ENCODE measurements at places on chromosomes 4 and X.

DNA sequence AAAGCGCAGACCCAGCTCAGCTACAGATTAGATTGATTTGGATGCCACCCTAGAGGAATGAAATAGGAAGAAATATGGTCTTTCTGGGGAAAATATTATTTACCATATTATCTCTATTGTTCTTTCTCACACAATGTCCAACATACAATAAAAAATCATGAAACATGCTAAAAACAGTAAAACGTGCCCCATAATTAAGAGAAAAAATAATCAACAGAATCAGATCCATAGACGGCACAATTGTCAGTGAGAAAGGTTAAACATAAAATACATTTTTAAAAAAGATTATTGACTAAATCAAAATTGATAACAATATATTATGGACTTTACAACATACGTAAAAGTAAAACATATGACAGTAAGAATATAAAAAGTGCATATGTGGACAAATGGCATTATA, 90.9 kb downstream of the ENPP6 start:
- DNase-seq: no peak

DNA sequence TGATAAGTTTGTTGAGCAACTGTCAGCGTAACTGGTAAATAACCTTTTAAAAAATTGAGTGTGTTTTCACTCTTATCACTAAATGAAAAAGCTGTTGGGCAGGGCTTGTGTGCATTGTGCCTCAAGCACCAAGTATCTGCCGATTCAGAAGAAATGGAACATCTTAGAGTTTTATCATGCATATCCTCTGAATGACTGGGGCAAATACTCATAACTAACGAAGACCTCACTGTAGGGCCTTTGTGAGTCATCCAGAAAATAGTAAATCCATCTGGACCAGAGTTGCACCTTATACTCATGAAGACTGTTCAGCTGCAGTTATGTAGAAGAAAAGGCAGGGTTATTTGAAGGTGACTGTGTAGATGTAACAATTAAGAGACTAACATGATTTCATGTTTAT, 222.1 kb downstream of the CAMK2D start:
- no peak for DNase-seq

GRCh38 chr4:9898596-9899305, 117.3 kb downstream of the DRD5 start:
- DNase-seq: no peak

GRCh38 chrX:72366701-72367454, 61.2 kb upstream of the CITED1 start:
- no peak for DNase-seq

Data from activated T-cell treated with anti-CD3 and anti-CD28 coated beads for 4 hours (primary cell).